AG20443 (cell line): ENCODE measurements at places on chromosomes 4 and X.

DNA sequence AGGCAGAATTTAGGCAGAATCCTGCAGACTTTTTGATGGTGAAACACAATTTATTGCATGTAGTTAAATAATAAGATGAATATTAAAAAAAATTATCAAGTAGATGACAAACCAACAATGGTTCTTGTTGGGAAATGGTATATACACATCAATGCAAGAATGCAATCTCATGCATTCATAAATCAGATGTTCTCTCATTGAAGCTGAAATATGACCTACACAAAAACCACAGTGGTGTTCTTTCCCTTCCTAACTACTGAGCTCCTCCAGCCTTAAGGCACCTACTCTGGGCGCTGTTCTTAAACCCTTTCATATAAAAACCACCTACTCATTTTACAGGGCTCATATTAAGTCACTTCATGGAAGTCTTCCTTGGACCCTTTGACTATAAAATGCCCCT, 64.1 kb downstream of the ANTXR2 start:
- DNase-seq = no peak

DNA sequence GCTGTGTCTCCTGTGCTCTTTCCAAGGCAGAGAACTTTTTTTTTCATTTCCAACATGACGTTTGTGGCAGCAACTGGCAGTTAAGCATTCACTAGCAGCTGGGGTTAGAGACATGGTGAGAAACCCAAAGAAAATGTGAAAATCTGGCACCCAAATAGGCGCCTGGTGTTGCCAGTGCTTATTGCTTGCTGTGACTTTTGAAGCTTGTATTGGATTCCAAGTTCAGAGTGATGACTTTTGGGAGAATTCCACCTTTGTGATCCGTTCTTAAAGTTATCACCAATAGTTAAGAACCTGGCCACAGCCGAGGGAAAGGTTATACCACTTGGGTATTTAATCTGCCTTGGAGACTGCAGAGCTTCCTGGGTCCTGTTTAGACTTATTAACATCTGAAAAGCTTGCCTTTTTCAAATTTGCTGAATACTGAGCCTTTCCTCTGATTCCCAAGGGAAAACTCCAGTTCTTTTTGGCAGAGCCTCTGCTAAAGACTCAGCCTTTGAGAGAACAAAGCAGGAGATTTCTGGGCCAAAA, 101.0 kb downstream of the OPHN1 start:
- peak; percentile 12 for DNase-seq

DNA sequence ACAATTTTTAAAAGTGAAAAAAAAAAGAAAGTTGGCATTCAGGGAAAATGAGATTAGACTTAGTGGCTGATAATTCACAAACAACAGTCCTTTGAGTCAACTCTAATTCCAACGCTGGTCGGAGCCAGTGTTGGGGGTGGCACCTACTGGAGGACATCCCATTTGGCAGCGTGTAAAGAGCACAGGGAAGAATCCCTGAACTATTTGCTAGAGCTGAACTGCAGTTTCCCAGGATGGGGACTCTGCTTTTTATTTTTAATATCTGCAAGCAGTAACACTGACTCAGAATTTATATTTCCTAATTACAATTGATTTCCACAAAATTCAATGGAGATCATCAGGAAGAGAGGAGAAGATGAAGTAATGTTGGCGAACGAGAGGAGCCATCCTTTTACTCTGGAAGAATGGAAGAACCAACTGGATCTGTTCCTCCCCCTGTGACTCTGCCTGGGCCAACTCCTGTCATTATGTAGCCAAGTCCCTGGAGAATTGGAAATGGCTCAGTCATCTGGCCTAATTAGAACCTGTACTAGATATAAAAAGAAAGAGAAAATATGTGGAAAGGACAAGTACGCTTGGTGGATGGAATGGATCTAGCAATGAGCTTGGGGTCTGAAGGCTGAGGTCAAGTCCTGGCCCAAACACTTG, 76.7 kb downstream of the IRF2 start:
- no peak for DNase-seq

DNA sequence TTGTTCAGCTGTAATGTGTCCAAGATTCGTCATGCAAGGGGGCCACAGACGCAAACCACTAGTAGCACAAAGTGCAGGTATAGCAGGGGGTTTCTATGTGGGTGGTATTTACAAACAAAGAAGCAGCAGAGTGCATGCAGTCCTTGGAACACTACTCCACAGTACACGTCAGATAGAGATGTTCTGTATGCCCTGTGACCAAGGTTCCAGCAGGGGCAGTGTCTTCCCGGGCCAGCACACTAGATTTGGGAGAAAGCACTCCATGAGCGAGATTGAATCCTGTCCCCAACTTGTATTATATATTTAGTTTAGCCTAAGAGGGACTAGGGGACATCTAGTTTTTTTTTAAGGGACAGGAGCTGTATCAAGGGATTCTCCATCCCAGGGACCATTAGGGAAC, 54.4 kb upstream of the ESX1 start:
- no peak for DNase-seq

DNA sequence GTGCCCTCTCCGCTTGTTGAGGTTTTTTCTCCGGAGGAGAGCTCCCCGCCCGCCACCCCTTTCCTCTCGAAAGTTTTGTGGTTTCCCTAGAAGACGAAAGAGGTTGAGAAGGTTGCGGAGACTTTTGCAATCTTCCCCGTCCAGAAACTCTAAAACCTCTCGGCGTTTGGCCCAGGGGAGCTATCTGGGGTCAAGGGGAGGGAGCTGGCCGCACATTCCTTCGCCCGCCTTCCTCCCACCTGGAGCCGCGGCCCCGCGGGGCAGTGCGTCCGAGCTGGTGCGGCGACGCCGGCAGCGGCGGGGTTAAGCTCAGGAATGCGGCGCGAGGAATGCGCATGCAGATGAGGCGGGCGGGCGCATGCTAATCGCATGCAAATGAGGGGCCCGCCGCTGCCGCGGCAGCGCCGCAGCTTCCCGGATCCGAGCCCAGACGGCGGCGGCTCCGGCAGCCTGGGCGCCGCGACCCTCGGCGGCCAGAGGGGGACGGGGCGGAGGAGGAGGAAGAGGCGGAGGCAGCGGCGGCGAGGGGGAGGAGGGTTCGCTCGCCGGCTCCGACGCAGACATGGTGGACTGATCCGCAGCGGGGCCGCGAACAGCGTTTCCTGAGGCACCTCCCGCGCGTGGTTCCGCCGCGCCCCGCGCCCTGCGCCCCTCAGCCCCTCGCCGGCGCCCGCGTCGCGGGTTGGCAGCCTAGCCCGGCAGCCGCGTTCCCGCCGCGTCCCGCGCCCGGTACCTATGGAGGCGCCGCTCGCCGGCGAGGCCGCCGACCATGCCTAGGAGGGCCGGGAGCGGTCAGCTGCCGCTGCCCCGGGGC, at the start of gene WWC2:
TSS of gene WWC2 (plus strand) at position 535 of the 814 bp plus-strand sequence. CDS start at position 770, 235 bp downstream.
- peak; percentile 95 for DNase-seq

- DNase-seq = no peak
These were observed 39.7 kb downstream of the VSIG4 start for GRCh38 chrX:66000178-66000577.

GRCh38 chr4:81505726-81506125, 34.0 kb upstream of the RASGEF1B start:
- DNase-seq = no peak

- peak; percentile 64 for DNase-seq
These were observed 6.7 kb downstream of the BBS12 start for GRCh38 chr4:122739174-122739573.

DNA sequence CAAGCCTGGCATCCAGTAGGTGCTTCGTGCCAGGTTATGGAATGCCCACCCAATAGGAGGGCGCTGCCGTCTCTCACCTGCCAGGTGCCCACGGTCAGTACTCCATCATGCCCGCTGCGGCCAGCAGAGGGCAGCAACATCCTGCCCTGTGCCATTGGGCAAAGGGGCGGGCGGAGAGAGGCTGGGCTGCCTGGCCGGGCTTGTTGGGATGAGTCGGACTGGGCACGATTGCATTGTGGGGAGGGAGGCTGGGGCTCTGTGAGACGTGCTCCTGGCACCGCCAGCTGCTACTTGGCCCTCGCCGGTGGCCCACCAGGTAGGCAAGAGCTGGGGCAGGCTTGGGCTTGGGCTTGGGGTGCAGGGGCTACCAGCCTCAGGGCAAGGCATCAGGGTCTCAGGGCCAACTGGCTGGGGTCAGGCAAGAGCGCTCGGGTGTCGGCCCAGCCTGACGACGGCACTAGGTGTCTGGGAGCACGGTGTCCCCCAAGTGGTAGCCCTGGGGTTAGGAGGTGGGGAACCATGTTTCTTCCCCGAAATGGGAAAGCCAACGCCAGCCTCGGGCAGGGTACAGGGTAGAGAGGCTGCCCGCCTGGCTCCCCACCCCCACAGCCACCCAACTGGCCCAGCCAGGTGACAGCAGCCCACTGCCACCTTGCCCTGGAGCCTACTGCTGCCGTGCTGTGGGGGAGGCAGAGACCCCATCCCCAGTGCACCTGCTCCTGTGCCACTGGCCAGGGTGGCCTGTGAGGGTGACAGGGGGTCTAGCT, at the start of gene PLXNB3:
TSS of gene PLXNB3 (plus strand) at position 261 of the 767 bp plus-strand sequence. CDS start 1,287 bp downstream, outside the sequence.
- peak; percentile 90 for DNase-seq

GRCh38 chrX:24498181-24498580, 33.1 kb downstream of the PDK3 start:
- DNase-seq = peak; percentile 11

DNA sequence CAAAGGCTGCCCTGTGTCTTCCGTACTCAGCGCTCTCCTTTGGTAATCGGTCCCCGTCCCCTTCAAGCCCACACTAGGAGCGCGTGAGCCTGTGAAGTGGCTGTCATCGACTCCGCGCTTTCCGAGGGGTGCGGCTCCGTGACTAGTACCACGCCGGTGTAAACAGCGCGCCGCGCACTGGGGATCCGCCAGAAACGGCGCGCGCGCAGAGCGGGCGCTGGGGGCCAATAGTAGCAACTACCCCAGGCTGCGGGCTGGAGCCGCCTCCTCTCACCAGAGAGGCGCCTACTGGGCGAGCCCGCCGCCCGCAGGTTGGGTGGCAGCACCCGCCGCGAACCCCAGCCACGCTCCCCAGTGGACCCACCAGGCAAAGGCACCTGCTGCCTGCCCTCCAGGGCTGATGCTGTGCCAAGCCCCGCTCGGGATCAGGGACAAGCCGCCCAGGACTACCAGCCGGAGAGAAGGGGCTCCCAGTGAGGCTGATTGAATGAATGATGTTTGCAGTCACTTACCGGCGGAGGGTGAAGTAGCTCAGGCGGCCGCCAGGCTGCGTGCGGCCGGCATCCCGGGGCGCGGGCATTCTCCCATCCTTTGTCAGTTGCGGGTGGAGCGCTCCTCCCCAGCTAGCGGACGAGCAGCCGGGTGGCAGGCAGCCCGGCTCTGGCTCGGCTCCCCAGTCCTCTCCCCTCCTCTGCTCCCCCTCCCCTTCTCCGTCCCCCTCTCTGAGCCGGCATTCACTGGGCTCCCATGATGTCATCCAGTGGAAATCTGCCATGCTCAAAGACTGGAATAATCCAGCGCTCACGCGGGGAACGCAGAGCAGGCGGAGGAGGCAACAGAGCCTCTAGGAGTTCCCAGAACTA, 370.3 kb upstream of the SMIM31 start:
- DNase-seq = peak; percentile 29

GRCh38 chr4:99965173-99965572, 15.1 kb upstream of the H2AZ1 start:
- DNase-seq = no peak

- DNase-seq = peak; percentile 7
These were observed 175.5 kb downstream of the MAPK10 start for GRCh38 chr4:86184216-86184900.

- DNase-seq = peak; percentile 69
These were observed 61.9 kb upstream of the NFKB1 start for GRCh38 chr4:102439236-102439614.

GRCh38 chr4:153274967-153275366, 69.5 kb upstream of the MND1 start:
- no peak for DNase-seq

GRCh38 chrX:18769812-18770573, 62.5 kb downstream of the PPEF1 start:
- no peak for DNase-seq

DNA sequence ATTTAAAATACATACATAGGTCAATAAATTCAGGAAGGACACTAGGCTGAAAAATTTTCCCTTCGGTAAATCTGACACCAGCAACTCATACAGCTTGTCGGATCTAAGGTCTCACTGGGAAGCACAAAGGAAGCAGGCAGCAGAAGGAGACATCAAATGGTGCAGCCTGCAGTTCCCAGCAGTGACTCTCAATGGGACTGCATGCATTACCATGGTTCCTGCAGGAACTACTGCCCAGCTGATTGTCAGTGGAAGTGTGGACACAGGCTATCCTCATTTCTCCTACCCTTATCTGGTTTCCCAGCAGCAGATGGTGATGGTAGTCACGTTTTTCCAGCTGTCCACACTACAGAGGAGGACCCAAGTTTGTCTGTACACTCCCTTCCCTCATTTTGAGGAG, 113.3 kb downstream of the PPP1R2C start:
- DNase-seq = no peak

GRCh38 chr4:78747475-78747922, 28.7 kb upstream of the BMP2K start:
- DNase-seq = peak; percentile 20

GRCh38 chr4:28373191-28373590, 1512.5 kb downstream of the STIM2 start:
- DNase-seq = no peak

GRCh38 chrX:360496-361150, 26.1 kb downstream of the PPP2R3B start:
- DNase-seq = no peak

- DNase-seq = no peak
These were observed 228.7 kb downstream of the SHOX start for GRCh38 chrX:859329-859728.

- no peak for DNase-seq
These were observed 115.8 kb downstream of the THOC2 start for GRCh38 chrX:123617007-123617406.

DNA sequence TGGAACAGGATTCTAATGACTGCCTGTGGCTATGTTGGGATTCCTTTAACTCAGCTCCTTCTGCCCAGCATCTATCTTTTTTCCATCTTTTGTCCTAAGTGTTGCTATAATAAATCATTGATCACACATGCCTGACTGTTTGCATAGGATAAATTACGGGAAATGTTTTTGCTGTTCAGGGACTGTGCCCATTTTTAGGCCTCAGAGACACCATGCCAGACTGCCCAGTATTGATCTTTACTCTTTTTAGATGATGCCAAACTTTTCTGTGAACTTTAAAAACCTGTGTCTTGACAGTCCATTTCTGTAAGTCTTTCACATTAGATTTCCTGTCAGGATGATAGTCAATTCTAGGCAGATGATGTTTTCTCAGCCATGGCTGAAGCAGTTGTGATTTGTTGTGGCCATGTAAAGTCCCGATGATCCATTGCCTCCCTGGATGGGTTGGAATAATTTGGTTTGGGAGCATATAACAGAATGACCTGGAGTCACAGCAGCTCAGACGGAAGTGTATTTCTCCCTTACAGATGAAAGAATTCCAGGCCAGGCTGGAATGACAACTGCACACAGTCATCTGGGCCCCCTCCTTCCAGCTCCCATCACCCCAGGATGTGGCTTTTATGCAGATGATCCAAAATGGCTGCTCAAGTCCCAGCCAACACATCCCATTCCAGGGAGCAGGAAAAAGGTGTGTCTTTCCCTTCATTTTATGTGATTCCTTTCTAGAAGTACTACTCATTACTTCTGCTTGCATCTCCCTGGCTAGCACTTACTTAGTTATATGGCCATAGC, 3.4 kb downstream of the HTT-AS start:
- peak; percentile 30 for DNase-seq
